ENCODE measurements at places on chromosomes 16 and 17.

- no peak for DNase-seq
Observed at GRCh38 chr17:7017827-7018200, 5.0 kb upstream of the BCL6B start.

DNA sequence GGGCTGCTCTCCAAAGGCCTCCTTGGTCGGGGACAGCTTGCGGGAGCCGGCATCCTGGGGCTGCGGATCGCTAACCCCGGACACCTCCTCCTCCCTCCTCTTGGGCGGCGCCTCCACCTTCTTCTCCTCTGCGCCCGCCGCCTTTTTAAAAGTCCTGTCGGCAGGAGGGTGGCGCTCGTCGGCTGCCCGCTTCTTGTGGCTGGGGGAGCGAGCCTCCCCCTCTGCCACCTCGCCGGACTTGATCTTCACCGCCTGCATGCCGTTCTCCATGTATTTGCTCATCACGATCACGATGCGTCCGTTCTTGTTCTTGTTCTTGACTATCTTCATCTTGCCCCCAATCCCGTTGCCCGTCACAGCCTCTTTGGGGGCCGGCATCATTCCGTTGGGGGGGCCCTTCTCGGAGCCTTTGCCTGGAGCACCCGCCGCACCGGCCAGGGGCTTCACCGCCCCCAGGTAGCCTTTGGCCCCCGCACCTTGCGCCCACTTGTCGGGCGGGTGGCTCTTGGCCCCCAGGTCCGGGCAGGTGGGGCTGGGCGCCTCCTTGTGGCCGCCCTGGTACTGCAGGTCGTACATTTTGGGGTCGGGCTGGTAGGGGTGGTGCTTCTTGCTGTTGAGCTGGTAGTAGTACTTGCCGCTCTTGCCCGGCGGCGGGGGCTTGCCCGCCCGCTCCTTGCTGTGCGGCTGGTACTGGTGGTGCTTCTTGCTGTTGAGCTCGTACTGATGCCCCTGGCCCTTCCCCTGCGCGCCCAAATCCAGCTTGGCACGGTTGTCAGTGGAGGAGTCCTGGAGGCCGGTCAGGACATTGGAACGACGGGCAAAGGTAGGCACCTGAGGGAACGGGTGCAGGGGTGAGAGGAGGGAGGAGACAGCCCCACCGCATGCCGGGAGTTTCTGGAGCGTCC lies 4.4 kb downstream of the CBX4 start:
- DNase-seq = peak; percentile 54

DNA sequence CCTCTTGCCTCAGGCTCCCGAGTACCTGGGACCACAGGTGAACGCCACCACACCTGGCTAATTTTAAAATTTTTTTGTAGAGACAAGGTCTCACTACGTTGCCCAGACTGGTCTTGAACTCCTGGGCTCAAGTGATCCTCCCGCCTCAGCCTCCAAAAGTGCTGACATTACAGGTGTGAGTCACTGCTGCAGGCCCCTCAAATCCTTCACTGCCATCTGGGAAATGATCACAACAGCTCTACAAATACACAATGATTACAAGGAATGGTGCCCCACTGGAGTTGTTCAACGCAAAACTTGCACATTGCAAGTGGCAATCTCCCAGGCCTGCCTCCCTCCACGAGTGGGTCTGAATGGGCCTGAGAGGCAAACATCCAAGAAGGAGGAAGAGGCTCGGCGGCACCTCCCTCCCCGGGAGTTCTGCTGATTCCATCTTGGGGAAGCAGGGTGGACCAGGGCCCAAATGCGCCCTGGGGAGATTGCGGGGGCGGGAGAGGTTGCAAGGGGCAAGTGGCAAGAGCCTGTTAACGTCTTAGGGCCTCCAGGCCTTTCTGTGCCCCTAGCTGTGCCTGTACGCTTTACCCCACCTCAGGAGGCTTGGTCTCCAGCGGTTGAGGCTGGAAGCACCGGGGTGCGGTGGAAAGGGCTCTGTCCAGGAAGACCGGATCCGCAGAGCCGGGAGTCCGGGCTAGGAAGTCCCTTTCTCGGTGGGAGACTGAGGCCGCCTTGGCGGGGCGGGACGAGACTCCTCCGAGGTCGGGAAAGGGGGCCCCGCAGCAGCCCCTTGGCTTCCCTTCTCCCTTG lies 656 bp upstream of the IGFBP4 start:
- no peak for DNase-seq

DNA sequence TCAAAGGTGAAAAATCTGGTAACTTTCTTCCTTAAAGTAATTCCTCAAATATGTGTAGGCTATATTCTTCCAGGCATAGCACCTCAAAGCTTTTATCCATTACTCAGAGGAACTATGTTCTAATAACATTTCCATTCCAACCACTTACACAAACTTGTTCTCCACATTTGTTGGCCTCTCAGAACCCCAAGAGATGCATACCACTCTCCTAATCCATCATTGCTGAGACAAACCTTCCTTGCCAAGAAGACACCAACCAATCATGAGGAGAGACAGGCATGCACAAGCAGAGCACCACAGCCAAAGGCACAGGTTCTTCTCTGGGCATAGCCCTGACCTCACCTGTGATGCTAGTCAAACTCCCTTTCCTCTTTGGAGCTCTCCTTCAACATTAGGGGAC lies 20.9 kb downstream of the CDH11 start:
- DNase-seq = no peak

DNA sequence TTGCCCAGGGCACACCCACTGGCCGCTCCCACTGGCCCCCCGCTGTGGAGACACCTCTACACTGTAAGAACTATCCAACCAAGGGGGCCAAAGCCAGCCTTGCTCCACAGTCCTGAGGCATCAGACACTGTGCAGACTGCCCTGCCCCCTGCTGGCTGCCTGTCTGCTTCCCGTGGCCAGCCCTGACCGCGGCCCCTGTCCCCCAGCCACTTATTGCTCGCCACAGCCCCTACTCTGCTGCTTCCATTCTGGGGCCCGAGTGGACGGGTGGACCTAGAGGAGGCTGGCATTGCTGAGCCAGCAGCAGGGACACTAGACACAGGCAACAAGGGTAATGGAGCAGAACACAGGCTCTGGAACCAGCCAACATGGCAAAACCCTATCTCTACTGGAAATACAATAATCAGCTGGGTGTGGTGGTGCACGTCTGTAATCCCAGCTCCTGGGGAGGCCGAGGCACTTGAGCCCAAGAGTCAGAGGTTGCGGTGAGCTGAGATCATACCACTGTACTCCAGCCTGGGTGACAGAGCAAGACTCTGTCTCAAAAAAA lies 19.7 kb upstream of the LRRC37A3 start:
- DNase-seq = peak; percentile 63

GRCh38 chr16:24771779-24772157 lies 42.3 kb downstream of the TNRC6A start:
- DNase-seq = peak; percentile 31

DNA sequence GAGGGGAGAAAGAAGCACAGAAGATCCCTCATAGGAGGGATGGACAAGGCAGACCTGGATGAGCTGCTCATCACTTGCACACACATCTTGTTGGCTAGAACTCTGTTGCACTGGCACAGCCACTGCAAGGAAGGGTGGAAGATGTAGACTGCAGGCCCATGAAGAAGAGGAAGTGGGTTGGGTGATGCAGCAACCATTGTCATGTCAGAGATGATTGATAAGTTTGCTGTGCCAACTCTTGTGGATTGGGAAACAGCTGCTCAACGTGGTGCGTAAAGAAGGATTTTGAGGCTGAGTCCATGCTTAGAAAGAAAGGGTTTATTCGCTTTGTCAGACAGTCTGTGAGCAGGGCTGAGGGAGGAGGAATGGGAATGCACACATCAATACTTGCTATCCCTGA lies 161.4 kb upstream of the MPHOSPH6 start:
- no peak for DNase-seq

DNA sequence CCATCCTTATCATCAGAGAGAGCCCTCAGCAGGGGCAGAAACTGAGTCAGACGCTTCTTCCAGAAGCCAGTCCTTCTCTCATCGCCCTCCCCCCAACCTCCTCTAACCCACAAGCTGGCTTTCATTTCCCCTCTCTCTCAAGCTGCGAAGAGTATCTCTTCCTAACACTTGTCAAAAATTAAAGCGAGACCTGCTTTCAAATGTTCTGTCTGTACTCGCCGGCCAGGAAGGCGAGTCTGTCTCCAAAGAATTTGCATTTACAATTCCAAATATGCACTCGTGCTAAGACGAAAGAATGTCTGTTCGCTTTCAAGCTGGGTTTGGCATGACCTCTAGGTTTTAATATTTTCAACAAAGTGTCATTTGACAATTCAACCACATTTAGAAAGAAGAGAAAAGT lies 140.4 kb downstream of the RGS9 start:
- no peak for DNase-seq

GRCh38 chr17:46774108-46774737 lies 44.3 kb downstream of the WNT3 start:
- no peak for DNase-seq

- peak; percentile 52 for DNase-seq
Observed at GRCh38 chr17:14745541-14745940, 444.7 kb downstream of the HS3ST3B1 start.

DNA sequence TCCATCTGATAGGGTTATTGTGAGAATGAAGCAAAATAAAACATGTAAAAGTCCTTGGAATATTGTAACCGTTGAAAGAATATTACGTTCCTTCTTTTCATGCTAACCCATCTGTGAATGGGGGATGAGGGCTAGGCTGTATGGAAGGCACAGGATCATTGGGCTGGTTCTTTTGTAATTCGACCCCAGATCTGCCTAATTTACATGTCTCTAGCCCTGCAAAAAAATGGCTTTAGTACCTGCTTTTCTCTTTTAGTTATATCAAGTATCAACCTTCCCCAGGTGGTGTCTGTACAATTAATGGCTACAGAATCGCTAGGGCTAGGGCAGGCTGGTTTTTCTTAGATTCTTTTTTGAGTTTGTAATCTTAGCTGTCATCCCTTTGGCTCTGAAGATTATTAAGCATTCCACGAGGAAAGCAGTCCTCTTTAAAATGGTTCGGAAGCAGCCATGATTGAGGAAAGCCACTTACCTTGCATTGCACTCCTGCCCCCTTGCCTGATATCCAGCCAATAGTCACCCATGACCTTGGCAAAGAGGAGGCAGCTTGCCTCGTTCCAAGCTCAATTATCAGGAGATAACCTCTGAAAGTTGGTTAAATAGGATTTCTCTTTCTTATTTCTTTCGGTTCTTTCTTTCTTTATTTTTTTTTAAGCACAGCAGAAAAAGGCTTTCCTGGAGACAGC lies 153.9 kb upstream of the ZKSCAN2 start:
- peak; percentile 18 for DNase-seq

- no peak for DNase-seq
Observed at GRCh38 chr17:39147221-39148185, 3.9 kb downstream of the PLXDC1 start.

DNA sequence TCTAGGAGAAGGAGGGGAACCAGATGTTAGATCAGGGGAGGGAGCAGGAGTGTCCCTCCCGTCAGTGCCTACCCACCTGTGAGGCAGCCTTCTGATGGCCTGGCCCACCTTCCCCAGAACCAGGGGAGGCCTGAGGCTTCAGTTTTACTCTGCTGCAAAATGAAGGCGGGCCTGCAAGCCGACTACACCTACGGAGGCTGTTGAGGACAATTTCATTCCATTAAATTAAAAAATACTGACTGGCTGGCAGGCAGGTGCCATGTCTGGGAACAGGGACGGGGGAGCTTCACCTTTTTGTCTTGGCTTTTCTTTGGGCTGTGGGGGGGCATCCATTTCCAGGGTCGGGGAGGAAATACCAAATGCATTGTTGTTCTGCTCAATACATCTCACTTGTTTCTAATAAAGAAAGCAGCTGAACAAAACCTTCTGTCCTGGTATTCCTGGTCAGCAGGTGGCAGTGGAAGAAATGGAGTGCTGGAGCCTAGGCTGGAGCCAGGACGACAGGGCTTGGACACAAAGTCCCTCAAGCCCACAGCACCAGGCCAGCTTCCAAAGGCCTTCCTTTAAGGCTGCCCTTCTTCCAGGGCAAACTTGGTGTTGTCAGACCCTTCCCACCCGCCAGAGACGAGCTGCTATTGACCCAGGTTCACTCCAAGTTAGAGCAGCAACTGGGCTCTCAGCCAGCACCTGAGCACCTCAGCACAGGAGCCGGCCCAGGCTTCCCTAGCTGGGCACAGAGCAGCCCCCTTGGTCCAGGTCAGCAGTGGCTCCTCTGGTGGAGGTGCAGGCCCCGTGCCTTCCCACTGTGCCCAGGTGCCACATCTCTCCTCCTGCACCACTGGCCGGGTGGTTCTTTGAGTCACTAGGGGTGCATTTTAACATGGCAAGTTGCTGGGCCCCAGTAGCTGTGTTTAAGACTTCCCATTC lies 23.5 kb downstream of the PLCD3 start:
- DNase-seq = no peak

GRCh38 chr16:12379318-12379717 lies 402.8 kb downstream of the SNX29 start:
- DNase-seq = no peak

- DNase-seq = no peak
Observed at GRCh38 chr16:57310801-57311200, 26.3 kb upstream of the PLLP start.

- DNase-seq = peak; percentile 75
Observed at GRCh38 chr17:3534881-3535252, 22.7 kb downstream of the TRPV3 start.

GRCh38 chr17:64420143-64420670 lies 28.7 kb upstream of the MILR1 start:
- peak; percentile 77 for DNase-seq

GRCh38 chr16:12303653-12304052 lies 327.1 kb downstream of the SNX29 start:
- no peak for DNase-seq

- peak; percentile 95 for DNase-seq
Observed at GRCh38 chr16:74774223-74775139, at the start of gene FA2H. Gene FA2H (minus strand): TSS chr16:74774820. CDS start chr16:74774755, 65 bp downstream.

- no peak for DNase-seq
Observed at GRCh38 chr17:15513058-15513791, 45.8 kb upstream of the CDRT4 start.

- DNase-seq = peak; percentile 6
Observed at GRCh38 chr17:73643001-73643851, 1.0 kb downstream of the SDK2 start.

GRCh38 chr17:13642188-13642587 lies 40.5 kb upstream of the HS3ST3A1 start:
- peak; percentile 3 for DNase-seq

- no peak for DNase-seq
Observed at GRCh38 chr17:8806253-8806925, 7.2 kb upstream of the MFSD6L start.

- DNase-seq = no peak
Observed at GRCh38 chr17:45353043-45353442, 36.2 kb upstream of the MAP3K14 start.

- DNase-seq = no peak
Observed at GRCh38 chr16:48562475-48562874, 47.5 kb downstream of the N4BP1 start.

GRCh38 chr16:59168461-59169114 lies 434.5 kb upstream of the GOT2 start:
- no peak for DNase-seq

DNA sequence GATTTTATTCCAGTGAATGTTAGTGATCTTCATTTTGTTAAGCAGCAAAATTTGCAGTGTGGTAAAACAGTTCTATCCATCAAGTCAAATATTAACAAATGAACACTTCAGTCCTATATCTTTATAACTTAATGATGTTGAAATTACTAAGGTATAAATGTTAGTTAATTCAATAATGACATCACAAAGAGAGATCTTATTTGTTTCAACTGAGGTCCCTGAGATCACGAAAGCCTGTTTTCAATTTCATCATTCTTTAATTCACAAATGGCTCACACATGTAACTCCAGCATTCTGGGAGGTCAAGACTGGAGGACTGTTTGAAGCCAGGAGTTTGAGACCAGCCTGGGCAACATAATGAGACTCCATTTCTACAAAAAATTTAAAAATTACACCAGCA lies 13.9 kb downstream of the SMURF2 start:
- DNase-seq = no peak

- DNase-seq = peak; percentile 49
Observed at GRCh38 chr17:48030531-48030930, 7.1 kb downstream of the COPZ2 start.

GRCh38 chr17:17557796-17558195 lies 33.7 kb downstream of the PEMT start:
- DNase-seq = no peak

Data from cardiac muscle cell (in vitro differentiated cells and primary cell).